Small intestine (tissue), 16 donors: ENCODE measurements at places on chromosomes 7 and 10.

- no peak for DNase-seq
These were observed 611.8 kb downstream of the SORCS3 start for GRCh38 chr10:105252911-105253310.

DNA sequence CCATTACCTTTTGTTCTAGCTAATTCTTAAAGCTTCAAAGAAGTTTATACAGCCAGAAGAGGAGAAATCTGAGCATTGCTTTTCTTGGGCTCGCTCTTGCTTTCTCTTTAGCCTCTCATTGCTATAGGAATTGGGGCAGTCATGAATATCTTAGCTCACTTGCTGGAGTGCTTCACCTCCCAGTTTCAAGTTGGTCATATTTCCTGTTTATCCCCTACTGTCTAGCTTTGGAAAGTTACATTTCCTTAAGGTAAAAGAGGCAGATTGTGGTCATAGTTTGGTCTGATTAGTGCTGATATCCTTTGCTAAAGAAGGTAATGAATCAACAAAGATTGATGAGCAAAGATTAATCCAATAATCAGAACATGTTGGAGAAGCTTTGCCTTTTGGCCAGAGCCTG, 77.7 kb upstream of the GLI3 start:
- no peak for DNase-seq

DNA sequence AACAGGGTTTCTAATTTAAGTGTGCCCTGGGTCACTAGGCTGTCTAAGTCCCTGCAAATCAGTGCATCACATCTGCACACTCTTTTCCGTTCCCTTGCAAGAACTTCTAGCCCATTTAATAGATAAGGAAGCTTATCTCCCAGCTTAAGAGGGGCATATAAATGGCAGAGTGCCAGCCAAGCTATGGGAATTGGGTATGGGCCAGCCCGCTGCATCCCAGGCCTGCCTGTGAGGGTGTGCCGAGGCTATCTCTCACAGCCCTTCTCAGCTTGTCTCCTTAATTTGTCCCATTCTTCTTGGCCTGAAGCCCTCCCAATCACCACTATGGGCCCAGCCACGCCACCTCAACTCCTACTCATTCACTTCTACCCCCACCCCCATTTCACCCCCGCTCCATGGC, 14.7 kb downstream of the AQP1 start:
- no peak for DNase-seq

DNA sequence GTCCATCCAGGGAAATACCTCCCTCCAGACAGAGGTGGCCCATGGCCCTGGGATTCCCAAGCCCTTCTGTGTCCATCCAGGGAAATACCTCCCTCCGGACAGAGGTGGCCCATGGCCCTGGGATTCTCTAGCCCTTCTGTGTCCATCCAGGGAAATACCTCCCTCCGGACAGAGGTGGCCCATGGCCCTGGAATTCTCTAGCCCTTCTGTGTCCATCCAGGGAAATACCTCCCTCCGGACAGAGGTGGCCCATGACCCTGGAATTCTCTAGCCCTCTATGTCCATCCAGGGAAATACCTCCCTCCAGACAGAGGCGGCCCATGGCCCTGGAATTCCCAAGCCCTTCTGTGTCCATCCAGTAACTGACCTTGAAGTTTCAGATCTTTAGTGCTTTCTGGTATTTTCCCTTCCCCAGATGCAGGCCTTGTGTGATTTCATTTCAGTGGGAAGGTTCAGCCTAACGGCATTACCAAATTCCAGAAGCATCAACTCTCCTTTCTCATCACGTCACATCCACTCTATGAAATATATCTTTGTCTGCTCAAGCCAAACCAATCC, 28.8 kb upstream of the DIP2C start:
- DNase-seq, result no peak

DNA sequence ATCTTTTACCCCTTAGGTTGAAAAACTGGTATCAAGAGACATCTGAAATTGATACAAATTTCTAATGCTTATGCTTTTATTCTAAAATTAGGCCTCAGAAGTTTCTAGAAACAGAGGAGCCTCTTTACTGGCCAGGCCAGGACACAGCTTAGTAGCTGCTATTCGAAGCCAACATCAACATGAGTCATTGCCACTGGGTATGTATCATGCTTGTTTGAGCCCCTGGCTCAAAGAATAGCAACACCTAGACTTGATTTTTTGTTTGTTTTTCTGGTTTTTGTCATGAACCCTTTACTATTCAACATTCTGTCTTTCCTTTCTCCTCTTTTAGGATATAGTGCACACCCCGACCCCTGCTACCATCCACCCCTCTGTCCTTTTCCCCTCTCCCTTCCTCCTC, 90.9 kb upstream of the STK17A start:
- DNase-seq, result no peak

- DNase-seq, result no peak
These were observed 189.9 kb downstream of the PPP1R9A start for GRCh38 chr7:95097291-95097690.

GRCh38 chr7:53062796-53063195, 27.4 kb downstream of the POM121L12 start:
- DNase-seq, result no peak

DNA sequence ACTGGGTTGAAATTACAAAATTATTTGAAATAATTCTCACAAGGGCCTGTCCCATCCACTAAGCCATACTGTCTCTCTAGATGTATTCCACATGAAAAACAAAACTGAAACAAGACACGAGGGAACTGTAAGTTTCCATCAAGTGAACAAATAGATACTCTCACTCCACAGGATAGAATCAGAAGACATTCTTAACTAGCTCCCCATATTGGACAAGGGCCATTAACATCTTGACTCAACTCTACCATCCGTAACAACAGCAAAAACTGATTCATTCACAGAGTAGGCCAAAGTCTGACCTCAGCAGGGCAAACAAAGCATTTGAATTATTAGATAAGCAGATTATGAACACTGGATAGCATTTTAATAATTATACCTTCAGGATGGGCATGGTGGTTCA, 29.1 kb downstream of the UBE2H start:
- DNase-seq, result peak; percentile 76

- peak; percentile 19 for DNase-seq
These were observed 569 bp downstream of the CAV1 start for GRCh38 chr7:116525298-116525912.
